ENCODE measurements at places on chromosomes 16 and 17.

GRCh38 chr16:50948268-50948930 is 202.7 kb downstream of the SALL1 start:
- DNase-seq, result no peak

DNA sequence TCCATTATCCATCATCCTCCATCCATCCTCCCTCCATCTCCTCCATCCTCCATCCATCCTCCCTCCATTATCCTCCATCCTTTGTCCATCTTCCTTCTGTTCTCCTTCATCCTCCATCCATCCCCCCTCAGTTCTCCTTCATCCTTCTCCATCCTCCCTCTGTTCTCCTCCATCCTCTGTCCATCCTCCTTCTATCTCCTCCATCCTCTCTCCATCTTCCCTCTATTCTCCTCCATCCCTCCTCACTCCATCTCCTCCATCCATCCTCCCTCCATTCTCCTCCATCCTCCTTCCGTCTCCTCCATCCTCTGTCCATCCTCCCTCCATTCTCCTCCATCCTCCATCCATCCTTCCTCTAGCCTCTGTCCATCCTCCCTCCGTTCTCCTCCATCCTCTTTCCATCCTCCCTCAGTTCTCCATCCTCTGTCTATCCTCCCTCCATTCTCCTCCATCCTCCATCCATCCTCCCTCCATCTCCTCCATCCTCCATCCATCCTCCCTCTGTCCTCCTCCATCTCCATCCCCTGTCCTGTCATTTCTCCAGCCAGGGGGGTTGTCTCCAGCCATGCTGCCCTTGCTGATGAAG is 143.7 kb downstream of the SDK2 start:
- DNase-seq, result no peak

- DNase-seq, result no peak
Measured at GRCh38 chr16:67039260-67040020, 10.5 kb downstream of the CBFB start.

DNA sequence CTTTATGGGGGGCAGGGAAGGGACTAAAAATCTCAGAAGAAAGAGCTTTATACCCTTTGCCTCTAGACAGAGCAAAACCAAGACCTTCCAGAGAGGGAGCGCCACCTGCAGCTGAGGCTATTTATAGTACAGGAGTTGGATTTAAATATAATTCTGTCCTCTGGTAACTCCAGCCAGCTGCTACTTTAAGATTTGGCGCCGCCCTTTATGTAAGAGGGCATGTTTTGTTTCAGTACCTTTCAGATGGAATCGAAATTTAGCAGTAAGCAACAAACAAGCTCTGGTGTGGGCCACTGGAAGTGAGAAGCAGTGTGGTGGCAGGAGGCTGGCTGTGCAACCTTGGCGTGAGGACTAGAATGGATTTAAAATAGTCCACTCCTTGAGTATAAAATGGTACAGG is 5.2 kb upstream of the GUCY2D start:
- peak; percentile 15 for DNase-seq

- peak; percentile 94 for DNase-seq
Measured at GRCh38 chr16:87778830-87779579, 13.2 kb upstream of the KLHDC4 start.

- no peak for DNase-seq
Measured at GRCh38 chr16:29644338-29644857, 18.6 kb upstream of the SPN start.

- DNase-seq, result no peak
Measured at GRCh38 chr17:1745513-1746020, 2.9 kb downstream of the SERPINF2 start.

GRCh38 chr16:24670623-24671454 is 58.6 kb upstream of the TNRC6A start:
- DNase-seq, result no peak

DNA sequence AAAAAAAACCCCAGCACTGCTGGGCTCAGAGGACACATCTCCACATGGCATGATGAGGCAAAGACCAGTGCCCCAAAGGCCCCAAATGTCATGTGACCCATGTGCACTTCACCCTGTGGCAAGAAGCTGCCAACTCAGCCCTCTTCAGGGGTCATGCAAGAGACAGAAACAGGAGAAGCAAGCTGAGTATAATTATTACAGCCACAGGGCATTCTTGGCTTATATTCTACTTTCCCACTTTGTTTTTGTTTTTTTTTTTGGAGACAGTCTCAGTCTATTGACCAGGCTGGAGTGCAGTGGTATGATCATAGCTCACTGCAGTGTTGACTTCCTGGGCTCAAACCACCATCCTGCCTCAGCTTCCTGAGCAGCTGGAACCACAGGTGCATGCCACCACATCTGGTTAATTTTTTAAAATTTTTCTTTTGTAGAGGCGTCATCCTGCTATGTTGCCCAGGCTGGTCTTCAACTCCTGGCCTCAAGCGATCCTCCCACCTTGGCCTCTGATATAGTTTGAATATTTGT is 32.7 kb upstream of the LITAF start:
- DNase-seq, result peak; percentile 12

DNA sequence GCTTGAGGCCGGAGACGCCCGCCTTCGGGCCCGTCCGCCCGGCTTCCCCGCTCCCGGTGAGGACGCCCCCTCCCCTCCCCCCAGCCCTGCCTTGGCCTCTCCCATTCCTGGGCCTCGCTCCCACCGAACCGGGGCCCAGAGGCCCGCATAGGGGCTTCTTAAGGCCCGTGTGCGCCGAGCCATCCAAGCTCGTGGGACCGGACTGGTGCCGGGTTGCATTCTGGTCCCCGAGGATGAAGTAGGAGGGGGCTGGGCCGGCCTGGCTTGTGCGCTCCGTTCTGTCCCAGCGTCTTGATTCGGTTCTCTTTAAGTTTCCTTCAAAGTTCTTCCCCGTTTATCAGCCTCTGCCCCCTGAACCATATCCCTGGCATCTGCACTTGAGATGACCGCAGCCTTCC is 488 bp downstream of the SENP3 start:
- DNase-seq, result no peak

GRCh38 chr16:4053301-4053845 is 62.9 kb downstream of the ADCY9 start:
- DNase-seq, result peak; percentile 22

- DNase-seq, result no peak
Measured at GRCh38 chr16:9107025-9107970, 15.9 kb downstream of the HAPSTR1 start.

DNA sequence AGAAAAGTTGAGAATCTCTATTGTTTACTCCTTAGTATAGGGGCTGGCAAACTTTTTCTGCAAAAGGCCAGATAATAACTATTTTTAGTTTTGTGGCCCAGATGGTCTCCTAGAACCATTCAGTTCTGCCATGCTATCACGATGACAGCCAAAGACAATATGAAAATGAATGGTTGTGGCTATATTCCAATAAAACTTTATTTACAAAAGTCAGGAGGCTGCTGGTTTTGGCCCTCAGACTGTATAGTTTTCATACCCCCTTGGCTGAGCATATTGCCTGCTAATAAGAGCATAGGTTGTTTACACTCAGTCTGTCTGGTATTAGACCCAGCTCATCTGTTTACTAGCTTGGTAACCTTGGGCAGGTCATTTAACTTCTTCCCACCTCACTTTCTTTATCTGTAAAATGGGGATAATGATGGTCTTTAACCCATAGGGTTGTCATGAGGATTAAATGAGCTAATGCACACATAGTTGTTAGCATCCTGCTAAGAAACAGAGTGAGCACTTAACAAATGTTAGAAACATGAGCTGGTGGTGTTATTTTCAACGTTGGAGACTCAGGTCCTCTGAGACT is 156.3 kb downstream of the MSI2 start:
- no peak for DNase-seq

GRCh38 chr17:64055183-64056142 is 35.0 kb upstream of the ICAM2 start:
- DNase-seq, result no peak

DNA sequence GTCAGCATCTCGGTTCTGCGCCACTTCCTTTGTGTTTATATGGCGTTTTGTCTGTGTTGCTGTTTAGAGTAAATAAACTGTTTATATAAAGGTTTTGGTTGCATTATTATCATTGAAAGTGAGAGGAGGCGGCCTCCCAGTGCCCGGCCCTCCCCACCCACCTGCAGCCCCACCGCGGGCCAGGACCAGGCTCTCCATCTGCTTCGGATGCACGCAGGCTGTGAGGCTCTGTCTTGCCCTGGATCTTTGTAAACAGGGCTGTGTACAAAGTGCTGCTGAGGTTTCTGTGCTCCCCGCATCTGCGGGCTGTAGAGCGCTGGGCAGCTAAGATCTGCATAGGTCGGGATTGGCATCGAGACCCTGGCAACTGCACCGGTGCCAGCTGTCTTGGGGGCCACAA is 8.2 kb upstream of the BAIAP3 start:
- no peak for DNase-seq

DNA sequence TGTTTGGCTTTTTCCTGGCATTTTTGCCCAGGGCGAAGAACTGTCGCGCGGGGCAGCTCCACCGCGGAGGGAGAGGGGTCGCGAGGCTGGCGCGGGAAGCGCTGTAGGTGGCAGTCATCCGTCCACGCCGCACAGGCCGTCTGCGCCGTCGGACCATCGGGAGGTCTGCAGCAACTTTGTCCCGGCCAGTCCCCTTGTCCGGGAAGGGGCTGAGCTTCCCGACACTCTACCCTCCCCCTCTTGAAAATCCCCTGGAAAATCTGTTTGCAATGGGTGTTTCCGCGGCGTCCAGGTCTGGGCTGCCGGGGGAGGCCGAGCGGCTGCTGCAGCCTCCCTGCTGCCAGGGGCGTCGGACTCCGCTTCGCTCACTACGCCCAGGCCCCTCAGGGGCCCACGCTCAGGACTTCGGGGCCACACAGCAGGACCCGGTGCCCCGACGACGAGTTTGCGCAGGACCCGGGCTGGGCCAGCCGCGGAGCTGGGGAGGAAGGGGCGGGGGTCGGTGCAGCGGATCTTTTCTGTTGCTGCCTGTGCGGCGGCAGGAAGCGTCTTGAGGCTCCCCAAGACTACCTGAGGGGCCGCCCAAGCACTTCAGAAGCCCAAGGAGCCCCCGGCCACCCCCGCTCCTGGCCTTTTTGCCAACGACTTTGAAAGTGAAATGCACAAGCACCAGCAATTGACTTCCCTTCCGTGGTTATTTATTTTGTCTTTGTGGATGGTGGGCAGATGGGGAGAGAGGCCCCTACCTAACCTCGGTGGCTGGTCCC is 2.3 kb upstream of the CBX4 start:
- DNase-seq, result no peak

GRCh38 chr17:30970831-30971567 is at the start of gene RNF135:
RNF135 (plus strand) TSS chr17:30971039; CDS start chr17:30971074, 35 bp downstream.
- DNase-seq, result peak; percentile 89

DNA sequence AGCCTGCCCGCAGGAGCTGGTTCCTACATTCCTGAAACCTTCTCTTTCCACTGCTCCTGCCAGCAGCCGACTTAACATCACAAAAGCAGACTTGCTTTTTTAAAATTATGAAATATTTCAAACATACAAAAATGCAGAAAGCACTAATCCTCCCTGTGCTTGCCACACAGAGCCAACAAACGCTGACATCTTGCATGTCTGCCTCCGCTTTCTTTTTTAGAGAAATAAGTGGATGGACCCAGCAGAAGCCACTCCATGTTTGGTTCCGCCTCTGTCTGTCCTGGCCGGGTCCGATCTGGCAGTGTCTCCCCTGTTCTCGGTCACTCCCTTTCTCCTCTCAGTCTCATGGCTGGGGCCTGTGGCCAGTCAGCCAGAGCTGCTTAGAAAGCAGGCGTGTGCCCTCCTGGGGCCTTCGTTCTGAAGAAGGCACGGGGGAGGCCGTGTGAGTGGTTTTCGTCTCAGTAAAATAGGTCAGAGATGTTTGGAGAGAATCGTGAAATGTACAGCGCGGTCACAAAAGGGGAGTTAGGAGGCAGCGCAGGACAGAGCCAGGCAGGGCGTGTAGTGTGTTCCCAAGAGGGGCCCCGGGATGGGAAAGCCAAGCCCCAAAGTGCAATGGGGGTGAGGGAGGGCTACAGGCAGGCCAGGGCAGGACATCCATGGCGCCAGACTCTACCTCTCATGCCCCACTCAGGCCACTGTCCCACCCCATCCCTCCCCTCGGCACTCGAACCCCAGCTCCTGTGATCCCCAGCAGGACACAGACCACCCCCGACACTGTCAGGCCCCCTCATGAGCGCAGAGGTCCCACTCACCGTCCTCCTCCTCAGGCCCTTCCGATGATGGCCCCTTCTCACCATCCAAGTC is 23.2 kb downstream of the MXRA7 start:
- DNase-seq, result no peak

Data from Kasumi-1 (cell line).